ENCODE measurements at places on chromosomes 7 and 10. TPM values are rescaled to one million over a fixed set of nuclear protein-coding genes. Genes with fewer than 3 reads are reported as not detected.

Gene ATP6V0A4
- not detected for total RNA-seq

Gene CCL24
- total RNA-seq = not detected

Gene ASAH2
- under 0.01 TPM for total RNA-seq

Gene DBF4
- 8.4 TPM for total RNA-seq

Gene TRIM50
- total RNA-seq = 0.52 TPM

Gene ADRB1
- 0.52 TPM for total RNA-seq

Gene NUDCD3
- 59.5 TPM for total RNA-seq

Gene SLC29A4
- 6.3 TPM for total RNA-seq

Gene FKBP6
- total RNA-seq = under 0.01 TPM

Gene KAZALD1
- total RNA-seq = 23.5 TPM

Gene FANK1
- total RNA-seq = not detected

Gene SEPHS1
- total RNA-seq = 25.1 TPM

Gene BAMBI
- 4.2 TPM for total RNA-seq

Gene CH25H
- under 0.01 TPM for total RNA-seq

Gene SPAG6
- total RNA-seq = 2.6 TPM

Gene ACTL6B
- not detected for total RNA-seq

Gene CNTNAP2
- total RNA-seq = 14.1 TPM

Gene VIPR2
- total RNA-seq = 6.3 TPM

Gene STAMBPL1
- 15.1 TPM for total RNA-seq

Gene STOX1
- 3.7 TPM for total RNA-seq

Gene TUBB8
- not detected for total RNA-seq

Gene FRA10AC1
- total RNA-seq = 15.1 TPM

Gene PVRIG
- not detected for total RNA-seq

Gene MYL10
- 8.4 TPM for total RNA-seq

Gene COPS6
- 57.4 TPM for total RNA-seq

Gene EMX2
- 2.1 TPM for total RNA-seq

Gene MBL2
- not detected for total RNA-seq

Gene PNLIPRP3
- under 0.01 TPM for total RNA-seq

Gene ACSM6
- total RNA-seq = not detected

Gene ANKIB1
- total RNA-seq = 31.3 TPM

Gene RBM20
- 6.3 TPM for total RNA-seq

Gene IL6
- not detected for total RNA-seq

Gene SFMBT2
- 12.5 TPM for total RNA-seq

Gene SAMD9L
- total RNA-seq = 4.2 TPM

Gene CLIP2
- total RNA-seq = 21.9 TPM

Gene MRC1
- total RNA-seq = 27.1 TPM

Gene FAM25A
- total RNA-seq = not detected

Gene PTEN
- total RNA-seq = 76.2 TPM

Gene DGKB
- 2.1 TPM for total RNA-seq

Gene BRI3
- 34.4 TPM for total RNA-seq

Gene CDC14C
- not detected for total RNA-seq

Gene DNAJB9
- 16.2 TPM for total RNA-seq

Gene IGFBP3
- total RNA-seq = 112 TPM

Gene SLC39A12
- under 0.01 TPM for total RNA-seq

Gene MOSPD3
- 2.6 TPM for total RNA-seq

Gene EPHB6
- 1.0 TPM for total RNA-seq

Gene SOSTDC1
- 8.4 TPM for total RNA-seq

Gene GDF2
- not detected for total RNA-seq

Gene LBX1
- 3.1 TPM for total RNA-seq
